Caco-2 (cell line): ENCODE measurements at places on chromosomes 16 and 17. TPM values are rescaled to one million over a fixed set of nuclear protein-coding genes. Genes with fewer than 3 reads are reported as not detected.

The RNF43 gene
- total RNA-seq, result 84.2 and 87.1 TPM in 2 replicates

The TP53TG3 gene
- total RNA-seq, result not detected in 2 replicates

The USP43 gene
- total RNA-seq, result 6.0 and 6.5 TPM in 2 replicates

GRCh38 chr17:56505154-56505756 lies 88.2 kb upstream of the NOG start:
- DNase-seq, result no peak

DNA sequence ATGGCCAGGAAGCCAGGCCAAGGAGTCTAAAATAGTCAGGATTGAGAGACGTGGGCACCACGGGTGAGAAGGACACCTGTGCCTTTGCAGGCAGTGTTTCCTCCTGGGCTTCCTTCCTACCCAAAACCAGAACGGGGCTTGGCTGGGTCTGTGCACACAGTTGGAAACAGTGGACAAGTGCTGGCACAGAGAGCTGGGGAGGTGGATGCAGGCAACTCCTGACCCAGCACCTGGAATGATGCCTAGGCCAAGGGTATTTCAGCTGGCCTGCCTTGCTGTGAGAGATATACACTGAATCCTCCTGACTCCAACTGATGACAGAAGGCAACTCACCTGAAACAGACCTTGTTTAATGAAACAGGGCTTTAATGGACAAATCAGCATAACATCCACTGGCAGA lies 186.2 kb downstream of the SLC39A11 start:
- no peak for DNase-seq

DNA sequence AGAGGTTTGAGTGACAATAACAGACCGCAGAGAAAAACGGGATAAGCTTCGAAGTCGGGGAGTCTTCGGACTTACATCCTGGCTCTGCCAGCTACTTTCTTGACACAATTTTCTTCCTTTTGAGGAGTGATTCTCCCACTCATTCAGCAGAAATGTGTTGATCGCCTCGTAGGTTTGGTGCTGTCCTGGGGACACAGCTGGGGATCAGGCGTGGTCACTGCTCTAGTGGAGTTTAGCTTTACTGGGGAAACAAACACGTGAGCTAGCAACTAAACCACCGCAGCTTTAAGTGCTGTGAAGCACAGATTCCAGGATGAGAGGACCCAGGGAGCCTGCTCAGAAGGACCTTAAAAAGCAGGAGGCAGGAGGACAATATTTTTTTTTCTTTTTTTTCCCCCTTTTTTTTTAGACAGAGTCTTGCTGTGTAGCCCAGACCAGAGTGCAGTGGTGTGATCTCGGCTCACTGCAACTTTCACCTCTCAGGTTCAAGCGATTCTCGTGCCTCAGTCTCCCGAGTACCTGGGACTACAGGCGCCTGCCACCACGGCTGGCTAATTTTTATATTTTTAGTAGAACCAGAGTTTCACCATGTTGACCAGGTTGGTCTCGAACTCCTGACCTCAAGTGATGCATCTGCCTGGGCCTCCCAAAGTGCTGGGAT lies 858 bp downstream of the NUBP1 start:
- DNase-seq, result no peak

- no peak for DNase-seq
Observed at GRCh38 chr16:10862438-10862837, 14.6 kb upstream of the CIITA start.

GRCh38 chr16:53893731-53894435 lies 189.9 kb downstream of the FTO start:
- DNase-seq, result no peak

- no peak for DNase-seq
Observed at GRCh38 chr17:40307001-40307730, 1.8 kb upstream of the RARA start.

GRCh38 chr17:13961265-13961664 lies 108.0 kb upstream of the COX10 start:
- no peak for DNase-seq

DNA sequence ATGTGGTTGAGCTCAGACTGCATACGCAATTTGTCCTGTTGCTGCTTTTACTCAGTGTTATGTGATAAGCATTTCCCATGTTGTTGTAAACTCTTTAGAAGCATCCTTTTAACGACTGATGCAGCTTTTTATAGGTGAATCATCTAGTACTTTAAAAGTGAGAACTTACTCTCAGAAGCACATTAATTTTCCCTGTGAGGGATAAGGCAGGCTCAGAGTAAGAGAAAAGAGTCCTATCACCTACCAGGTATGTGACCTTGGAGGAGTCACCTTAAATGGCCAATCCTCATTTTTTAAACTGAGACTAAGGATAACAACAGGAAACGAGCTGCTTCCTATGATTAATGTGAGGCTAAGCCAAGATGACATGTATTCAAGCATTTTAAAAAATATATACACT lies 34.4 kb upstream of the GAN start:
- no peak for DNase-seq

GRCh38 chr16:77955127-77955526 lies 67.2 kb upstream of the CLEC3A start:
- DNase-seq, result no peak

DNA sequence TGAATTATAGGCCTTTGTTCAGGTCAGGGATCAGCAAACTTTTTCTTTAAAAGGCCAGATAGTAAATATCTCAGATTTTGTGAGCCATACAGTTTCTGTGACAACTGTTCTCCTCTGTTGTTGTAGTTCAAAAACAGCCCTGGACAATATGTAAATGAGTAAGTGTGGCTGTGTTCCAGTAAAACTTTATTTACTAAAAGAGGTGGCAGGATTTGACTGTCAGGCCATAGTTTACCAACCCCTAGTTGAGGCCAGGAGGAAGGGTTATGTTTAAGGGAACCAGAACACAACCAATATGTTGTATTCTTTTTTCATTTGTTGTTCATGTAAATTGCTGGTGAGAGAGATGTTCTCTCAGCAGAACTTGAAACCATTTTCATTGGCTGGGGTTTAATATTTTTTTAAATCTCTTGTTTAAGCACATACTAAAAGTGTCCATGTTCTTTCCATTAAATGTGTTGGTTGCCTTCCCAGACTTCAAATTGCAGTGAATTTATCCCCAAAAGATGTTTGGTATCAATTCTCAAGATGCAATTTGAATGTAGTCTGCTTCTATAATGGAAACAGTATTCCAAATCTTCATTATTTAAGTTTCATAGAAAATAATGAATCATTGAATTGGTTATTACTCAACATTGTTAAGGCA lies 260.3 kb downstream of the FTO start:
- no peak for DNase-seq
